ENCODE measurements at places on chromosomes 3 and 15.

- DNase-seq: peak; percentile 15
Observed at GRCh38 chr3:16482770-16483531, 30.5 kb downstream of the RFTN1 start.

GRCh38 chr15:31221936-31222515 is 104.6 kb upstream of the KLF13 start:
- no peak for DNase-seq

DNA sequence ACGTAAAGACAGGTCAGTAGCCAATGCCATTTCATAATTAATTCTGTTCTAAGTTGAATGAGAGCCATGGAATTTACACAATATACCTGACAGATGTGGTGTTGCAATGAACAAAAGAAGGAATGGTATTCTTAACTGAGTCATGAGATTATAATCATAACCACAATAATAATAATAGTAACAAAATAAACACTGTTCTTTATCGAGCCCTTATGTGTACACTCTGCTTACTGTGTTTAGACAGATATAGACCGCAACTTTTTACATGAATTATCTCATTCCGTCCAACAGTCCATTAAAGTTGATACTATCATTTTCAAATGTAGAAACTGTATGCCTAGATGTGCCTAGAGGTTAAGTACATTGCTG is 28.2 kb upstream of the SCAANT1 start:
- no peak for DNase-seq

DNA sequence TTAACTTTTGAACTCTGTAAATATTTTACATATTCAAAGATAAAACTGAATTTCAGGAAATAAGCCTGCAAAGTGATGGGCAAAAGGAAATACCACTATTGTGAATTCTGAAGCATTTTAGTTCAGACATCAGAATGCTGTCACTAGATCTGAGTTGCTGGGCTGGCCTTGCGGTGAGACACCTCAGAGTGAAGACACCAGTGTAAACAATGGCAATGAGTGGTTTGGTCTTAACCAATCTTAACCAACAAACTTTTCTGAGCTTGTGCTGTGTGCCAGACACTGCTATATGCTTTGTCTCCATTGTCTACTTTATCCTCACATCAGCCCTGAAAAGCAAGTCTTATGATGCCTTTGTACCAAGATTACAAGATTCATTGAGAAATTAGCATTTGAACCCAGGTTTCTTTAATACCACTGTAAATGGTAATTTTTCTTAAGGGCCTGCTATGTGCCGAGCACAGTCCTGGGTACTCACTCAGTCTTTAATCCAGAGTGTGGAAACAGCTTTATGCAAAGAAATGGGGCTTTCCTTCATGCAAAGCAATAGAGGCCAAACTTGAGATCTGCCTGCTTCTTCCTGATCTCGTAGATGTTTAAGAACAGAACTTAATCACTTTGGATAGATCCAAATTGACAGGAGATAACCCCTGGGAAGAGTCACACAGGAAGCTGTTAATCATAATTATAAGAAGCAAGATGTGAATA is 55.0 kb downstream of the TMEM39A start:
- DNase-seq: no peak

GRCh38 chr3:115325539-115325938 is 178.5 kb upstream of the ZBTB20 start:
- no peak for DNase-seq

- no peak for DNase-seq
Observed at GRCh38 chr3:157092230-157092629, 67.7 kb downstream of the CCNL1 start.

DNA sequence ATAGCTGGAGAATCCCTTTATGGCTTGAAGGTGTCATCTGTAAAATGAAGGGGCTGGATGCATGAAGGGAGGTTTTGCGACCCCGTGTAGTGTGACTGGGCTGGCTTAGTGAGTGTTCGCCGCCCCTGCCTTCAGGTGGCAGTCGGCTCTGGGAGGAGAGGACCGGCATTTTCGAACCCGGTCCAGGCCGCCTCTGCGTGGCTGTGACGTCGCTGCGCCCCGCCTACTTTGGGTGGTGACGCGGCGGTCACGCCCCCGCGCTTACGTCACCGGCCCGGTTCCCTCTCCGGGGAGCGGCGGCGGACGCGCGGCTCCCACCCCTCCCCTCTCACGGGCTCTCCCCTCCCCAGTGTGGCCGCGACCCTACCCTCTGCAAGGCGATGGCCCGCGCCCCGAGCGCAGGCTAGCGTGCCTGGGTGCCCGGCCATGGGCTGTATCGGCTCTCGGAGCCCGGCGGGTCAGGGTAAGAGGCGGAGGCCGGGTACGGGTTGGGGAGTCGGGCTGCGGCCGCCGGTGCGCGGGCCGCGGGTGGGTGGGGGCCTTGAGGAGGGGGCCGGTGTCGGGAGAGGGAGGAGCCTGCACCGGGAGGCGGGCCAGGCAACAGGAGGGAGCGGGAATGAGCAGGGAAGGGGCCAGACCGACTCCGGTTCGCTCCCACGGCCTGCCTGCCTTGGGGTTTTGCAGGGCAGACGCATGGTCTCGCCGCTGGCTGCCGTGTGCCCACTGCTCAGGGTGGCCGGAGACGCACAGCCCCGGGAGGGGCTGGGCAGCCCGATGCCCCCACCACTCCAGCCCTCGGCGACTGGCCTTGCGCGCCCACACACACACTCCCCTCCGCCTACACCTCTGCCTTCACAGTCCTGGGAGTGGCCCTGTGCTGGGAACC is 1.5 kb upstream of the FAM131A start:
- DNase-seq: peak; percentile 92

- DNase-seq: no peak
Observed at GRCh38 chr3:188279502-188280335, 125.8 kb downstream of the LPP start.

GRCh38 chr3:107465064-107465631 is 57.6 kb upstream of the BBX start:
- no peak for DNase-seq

DNA sequence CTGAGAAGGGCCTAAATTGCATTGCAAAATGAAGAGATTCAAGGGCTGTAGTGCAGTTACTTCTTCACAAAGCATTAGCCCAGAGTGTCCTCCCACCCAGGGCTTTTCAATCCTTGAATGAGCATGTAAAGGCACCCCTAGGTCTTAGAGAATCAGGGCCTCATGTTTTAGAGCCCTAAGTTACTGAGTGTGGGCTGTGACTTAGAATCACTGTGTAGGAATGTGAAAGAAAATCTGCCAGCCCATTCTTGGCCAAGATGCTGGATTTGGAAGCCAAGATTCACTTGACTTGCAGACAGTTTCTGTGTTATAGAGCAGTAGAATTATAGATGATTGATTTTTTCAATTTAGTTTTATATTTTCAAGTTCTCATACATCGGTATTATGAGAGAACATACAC is 153.2 kb downstream of the MYRIP start:
- DNase-seq: no peak

DNA sequence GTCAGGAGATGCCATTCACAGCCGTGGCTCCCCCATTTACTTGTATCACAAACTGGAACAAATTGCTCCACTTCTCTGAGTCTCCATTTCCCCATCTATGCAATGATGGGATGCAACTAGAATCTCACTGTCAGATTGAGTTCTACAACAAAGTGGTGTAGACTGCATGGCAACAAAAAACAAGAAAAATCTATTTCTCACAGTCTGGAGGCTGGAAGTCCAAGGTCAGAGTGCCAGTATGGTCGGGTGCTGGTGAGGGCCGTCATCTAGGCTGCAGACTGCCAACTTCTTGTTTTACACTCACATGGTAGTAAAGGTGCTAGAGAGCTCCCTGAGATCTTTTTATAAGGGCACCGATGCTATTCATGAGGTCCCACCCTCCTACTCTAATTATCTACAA is 158.4 kb upstream of the BCL6 start:
- DNase-seq: no peak

DNA sequence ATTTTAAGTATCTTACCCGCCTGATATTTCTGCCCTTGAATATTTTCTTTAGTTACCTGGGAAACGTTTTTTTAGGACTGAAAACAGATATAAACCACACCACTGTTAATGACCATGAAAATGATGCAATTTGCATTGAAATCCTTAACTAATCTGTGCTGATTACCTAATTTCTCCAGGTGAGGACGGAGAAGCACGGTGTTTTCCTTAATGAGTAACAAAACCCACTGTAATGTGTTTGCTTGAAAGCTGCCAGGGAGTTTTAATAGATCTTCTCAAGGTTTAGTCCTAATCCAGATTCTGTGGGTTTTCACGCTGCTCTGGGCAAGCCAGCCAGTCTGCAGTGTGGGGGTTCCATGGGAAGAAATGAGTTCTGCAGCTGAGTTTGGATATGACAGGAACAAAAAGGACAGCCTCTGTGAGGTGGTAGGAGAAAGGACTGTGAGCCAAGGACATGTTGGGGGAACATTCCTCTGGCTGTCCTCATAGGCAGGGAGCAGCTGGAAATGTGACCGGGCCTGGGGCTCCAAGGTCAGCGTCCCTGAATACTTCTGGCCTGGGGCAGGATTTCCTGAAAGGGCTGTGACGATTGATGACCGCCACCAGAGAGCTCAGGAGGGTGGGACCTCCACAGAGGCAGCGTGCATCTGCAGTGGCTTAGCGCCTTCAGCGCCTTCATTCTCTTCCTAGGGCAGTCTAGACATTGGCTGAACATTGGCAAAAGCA is 18.6 kb downstream of the THSD4 start:
- no peak for DNase-seq

DNA sequence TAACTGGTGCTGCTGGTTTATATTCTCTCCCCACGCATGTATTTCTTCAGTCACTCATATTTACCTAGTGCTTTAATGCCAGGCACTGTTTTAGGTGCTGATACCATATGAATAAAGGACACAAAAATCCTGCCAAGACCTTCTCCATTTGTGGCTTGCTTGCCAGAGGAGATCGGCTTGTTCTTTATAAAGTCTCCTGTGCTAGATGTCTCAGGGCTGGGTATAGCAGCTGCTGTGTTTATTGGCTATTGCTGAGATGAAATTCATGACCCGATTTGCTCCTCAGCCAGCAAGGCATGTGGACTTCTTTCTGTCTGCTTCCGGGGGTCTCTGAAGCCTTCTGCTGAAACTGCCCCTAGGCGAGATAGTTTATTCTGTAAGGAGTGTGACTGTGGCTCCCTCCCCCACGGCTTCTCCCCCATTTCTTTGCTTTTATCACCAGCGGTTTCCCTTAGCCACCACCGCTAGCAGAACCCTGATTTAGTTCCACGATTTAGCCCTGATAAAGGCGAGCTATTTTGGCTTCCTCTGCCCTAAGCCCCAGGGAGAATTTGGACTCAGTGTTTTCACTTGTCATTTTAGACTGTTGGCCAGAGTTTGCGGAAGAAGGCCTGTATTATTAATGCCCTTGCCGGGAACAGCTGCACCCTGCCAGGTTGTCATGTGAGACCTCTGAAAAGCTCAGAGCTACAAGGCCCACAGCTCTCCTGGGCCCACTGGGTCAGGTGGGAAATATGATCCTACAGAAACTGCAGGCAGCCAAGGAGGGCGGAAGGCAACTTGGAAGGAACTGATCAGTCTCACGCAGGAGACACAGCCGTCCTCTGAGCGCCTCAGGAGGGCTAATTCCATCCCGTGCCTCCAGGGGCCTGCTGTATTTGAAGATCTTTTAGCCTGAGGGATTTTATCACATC is 46.8 kb downstream of the ST6GAL1 start:
- DNase-seq: no peak

DNA sequence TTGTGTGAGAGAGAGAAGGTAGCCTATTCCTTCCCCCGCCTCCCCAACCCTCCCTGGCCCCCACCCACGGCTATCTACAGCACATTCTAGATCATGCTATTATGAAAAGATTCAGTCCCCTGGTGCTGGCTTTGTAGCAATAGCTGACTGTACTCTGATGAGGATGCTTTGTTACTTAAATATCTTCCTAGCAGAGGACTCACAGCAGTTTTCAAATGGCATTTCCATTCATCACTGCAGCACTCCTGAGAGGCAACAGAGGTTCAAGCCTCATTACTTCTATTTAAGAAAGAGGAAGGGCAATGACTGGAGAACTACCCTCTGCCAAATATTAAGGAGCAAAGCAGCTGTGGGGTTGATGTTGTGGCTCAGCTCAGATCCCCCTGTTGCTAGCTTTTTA is 61.0 kb downstream of the LRRN1 start:
- no peak for DNase-seq

DNA sequence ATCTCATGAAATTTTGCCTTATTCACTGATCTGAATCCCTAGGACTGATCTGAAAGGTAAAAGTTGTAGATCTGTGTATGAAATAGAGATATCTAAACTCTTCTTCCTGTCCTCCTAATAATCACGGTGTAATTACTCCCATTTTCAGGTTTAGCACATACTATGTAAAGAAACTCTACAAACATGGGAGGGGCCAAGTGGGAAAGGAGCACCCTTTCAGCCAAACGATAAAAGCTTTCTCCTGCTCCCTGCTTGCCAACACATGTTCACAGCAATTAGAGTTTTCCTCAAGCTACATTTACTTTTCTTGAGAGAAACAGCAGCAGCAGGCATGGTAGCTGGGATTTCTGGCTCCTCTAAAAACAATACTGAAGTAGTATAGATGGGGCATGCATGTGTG is 71.6 kb downstream of the CHAC1 start:
- DNase-seq: no peak

- DNase-seq: no peak
Observed at GRCh38 chr3:12470111-12470510, 14.2 kb upstream of the TSEN2 start.

GRCh38 chr3:150372722-150373121 is 35.4 kb upstream of the TSC22D2 start:
- no peak for DNase-seq

- DNase-seq: no peak
Observed at GRCh38 chr3:123335007-123335670, 113.8 kb downstream of the ADCY5 start.

- no peak for DNase-seq
Observed at GRCh38 chr3:103949693-103950092, 1417.0 kb upstream of the ALCAM start.

- DNase-seq: no peak
Observed at GRCh38 chr3:71542521-71543370, 40.8 kb downstream of the FOXP1 start.

GRCh38 chr3:197244751-197245150 is 53.7 kb downstream of the DLG1 start:
- no peak for DNase-seq

DNA sequence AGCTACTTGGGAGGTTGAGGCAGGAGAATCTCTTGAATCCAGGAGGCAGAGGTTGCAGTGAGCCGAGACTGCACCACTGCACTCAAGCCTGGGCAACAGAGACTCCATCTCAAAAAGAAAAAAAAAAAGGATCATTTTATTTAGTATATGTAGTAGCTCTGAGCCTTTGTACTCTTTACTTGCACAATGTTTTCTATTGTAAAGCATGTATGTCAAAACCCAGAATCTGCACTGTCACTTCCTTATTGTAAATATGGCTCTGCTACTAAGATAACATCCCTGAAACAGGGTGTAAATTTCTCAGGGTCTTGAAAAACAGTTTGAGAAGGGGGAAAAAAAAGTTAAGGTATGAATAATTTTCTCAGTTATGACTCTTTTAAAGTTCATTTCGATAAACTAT is 35.1 kb downstream of the SLMAP start:
- DNase-seq: no peak

- no peak for DNase-seq
Observed at GRCh38 chr3:12395349-12396012, 88.8 kb upstream of the TSEN2 start.

DNA sequence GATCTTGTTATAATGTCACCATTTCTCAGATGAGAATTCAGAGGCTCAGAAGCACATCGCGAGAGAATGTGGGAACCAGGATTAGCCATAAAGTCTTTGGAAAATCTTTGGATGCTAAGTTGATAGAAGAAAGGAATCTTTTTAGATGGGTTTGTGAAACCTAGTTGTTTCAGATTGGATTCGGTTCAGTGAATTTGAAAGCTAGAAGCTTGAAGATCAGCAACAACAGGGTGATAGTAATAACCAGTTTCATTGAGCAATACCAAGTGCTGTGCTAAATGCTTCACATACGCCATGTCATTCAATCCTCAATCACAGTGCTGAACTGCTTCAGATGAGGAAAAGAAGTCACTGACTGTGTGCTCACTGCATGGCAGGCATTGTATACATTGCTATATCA is 47.4 kb upstream of the MITF start:
- DNase-seq: no peak
